Spleen (tissue), 13 donors: ENCODE measurements at places on chromosomes 16 and 17.
A peak's percentile ranks its signal among the peaks of the same experiment; 100 is the strongest.

GRCh38 chr17:44997733-44998520, 29.8 kb upstream of the C1QL1 start:
- DNase-seq = no peak

DNA sequence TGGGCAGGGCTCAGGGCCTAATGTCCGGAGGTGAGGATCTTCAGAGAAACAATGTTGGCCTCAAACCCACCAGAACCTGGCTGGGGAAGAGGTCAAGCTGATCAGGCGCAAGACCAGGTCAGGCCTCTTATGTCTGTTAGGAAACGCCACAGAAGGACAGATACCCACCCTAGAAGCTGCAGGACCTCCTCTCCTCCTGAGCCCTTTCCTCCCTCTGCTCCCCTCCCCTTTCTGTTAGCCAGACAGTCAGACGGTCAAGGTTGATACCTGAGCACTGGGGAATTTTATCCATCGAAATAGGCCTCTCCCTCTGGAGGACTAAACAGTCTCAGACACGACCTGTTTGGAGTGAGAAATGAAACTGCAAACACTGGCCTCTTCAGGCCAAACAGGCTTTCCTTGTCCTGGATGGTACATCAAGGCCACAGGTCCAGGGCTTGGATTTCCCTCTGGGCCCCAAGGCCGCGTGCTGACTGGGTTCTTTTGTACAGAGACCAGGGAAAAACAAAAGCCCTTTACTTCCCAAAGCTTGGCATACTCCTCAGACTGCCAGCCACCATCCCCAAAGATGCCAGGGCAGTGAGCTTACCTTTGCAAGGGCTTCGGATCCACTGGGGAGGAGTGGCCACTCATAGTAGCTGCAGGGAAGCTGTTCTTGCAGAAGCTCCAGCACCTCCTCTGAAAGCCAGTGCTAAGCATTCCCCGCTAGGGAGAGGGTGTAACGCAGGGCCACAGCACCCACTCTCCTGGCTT, 135.8 kb downstream of the CCDC182 start:
- DNase-seq = no peak

DNA sequence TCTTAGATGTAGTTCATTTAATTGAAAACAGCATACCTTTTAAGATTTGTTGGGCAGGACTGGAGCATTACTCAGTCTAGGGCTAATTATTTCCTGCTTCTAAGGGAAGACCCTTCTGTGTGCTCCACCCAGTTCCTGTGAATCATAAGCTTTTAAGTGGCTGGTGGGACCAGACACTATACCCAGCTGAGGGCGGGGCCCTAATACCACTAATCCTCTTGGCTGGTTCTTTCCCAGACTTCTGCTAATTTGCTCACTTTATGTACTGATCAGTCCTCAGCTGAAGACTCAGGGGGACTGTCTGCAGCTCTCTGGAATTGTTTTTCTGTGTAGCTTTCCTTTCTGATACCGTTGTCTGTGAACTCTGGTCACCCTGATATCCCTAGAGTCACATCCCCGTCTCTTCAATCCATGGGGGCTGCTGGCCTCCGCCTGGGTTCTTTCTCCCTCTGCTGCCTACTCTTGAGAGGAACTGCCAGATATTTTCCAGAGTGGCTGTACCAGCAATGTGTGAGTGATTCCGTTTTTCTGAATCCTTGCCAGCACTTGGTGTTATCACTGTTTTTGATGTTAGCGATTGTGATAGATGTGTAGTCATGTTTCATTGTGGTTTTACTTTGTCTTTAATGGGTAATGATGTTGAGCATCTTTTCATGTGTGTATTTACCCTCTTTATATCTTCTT, 35.1 kb downstream of the MFSD11 start:
- no peak for DNase-seq

DNA sequence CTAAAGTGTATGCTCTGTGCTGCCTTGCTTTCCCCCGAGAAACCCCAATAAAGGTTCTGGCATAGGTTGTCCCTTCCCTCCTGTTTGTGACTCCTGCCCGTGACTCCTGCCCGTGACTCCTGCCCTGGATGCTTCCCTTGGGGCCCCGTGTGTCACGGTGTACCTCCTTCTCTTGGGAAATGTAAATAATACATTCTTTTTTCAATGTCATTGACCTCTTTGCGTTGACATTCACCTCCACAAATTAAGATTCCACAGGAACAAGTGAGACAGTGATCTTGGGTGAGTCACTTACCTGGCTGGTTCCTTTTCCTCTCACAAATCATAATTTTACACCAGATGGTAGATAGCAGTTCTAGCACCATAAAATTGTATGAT, 632 bp downstream of the CCL15 start:
- no peak for DNase-seq

DNA sequence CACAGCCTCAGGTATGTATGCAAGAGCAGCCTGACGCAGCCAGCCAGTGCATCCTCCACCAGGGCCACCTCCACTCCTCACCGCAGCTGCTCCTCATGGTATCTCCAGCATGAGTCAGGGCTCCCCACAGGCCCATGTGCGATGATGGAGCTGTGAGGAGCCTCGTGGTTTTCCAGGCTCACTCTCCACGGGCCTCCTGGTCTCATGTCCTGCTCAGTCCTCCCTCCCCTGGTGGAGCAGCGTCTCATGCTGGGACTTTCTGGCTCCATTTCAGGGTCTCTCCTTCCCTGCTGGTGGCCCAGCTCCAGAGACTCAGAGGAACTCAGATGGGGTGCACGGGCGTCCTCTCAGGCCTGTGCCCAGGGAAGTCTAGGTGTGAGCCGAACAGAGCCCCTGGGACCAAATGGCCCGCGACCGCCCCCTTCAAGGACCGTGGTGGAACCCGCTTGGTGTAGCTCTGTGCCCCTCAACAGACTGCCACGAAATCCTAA, 70.4 kb downstream of the METRNL start:
- DNase-seq = peak; percentile 50

- no peak for DNase-seq
Observed at GRCh38 chr16:27286451-27286850, 17.9 kb upstream of the NSMCE1 start.

DNA sequence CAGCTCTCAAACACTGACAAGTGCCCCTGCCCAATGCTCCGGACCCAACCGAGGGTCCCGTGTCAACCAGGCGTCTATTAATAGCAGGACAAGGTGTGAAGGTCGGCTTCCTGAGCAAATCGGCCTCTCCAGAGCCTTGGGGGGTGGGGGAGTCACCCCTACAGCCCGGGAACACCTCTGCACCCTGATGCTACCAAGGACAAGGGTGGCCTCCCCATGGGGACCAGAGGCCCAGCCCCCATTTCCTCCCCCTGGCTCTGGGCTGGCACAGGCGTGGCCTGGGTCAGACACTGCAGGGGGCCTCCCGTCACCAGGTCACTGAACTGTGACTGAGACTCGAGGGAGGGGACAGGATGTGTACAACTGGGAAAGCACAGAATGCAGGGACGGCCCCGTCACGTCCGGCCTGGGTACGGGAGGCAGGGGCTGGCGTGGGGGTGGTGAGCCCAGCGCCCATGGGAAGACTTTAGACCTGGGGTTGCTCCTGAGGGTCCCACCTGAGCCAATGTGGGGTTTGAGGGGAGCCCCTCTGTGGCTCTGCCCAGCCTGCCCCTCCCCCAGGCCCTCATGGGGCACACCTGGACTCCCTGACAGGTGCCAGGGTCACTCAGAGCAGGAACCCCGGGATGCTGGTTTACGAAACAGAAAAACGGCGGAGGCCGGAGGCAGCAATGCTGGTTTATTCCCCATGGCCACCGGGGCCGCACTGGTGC, 579 bp upstream of the CYBA start:
- peak; percentile 98 for DNase-seq

- no peak for DNase-seq
Observed at GRCh38 chr17:37737971-37738370, 6.9 kb downstream of the HNF1B start.

DNA sequence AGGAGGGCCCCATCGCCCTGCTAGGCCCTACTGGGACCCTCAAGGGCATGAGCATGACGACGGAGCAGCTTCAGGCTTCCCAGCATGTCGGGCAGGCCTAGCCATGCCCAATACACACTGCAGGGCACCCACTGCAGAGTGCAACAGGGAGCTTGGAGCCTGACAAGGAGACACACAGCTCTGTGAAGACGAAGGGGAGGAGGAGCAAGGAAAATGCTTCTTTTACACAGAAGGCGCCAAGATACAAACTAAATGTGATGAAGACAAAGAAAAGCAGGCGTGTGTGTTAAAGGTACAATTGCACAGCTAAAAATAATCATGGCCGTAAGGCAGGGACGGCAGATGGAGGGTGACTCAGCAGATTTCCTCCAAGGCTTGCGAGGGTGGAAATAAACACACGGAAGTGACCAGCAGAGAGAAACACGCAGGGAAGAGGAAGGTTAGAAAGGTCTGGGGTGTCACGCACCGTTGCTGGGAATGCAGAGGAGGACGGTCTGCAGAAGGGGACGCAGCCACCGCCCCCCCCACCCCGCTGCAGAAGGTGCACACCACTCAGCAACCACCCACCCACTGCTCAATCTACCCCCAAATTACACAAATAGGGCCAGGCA, 108.5 kb downstream of the ZNF778 start:
- DNase-seq = peak; percentile 85

GRCh38 chr16:85301231-85301630, 189.0 kb upstream of the CIBAR2 start:
- no peak for DNase-seq

DNA sequence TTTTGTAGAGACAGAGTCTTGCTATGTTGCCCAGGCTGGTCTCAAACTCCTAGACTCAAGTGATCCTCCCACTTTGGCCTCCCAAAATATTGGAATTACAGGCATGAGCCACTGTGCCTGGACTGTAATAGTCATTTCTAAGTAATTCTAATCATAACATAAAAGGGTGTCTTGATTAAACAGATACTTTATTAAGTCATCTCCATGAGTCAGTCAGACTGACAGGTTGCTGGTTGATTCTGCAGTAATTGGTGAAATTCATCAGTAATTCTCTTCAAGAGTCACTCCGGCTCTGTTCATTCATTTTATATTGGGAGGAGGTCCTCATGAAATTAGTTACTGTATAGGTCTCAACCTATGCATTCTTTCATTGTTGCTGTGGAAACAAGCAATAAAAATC, 85.6 kb downstream of the SPECC1 start:
- DNase-seq = no peak

DNA sequence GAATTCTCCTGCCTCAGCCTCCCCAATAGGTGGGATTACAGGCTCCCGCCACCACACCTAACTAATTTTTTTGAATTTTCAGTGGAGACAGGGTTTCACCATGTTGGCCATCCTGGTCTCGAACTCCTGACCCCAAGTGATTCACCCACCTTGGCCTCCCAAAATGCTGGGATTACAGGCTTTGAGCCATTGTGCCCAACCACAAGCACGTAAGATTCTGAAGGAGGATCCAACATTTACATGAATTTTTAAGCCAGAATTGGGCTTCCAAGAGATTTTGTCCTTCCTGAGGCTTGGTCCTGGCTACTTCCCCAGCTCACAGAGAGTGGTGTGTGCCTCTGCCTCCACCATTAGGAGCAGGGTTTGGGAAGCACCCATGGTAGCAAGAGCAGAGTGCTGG, 11.1 kb downstream of the G6PC3 start:
- DNase-seq = no peak

GRCh38 chr17:58276423-58276822, 4.3 kb downstream of the MPO start:
- peak; percentile 32 for DNase-seq

- DNase-seq = peak; percentile 39
Observed at GRCh38 chr17:7767405-7768021, 50.0 kb downstream of the DNAH2 start.

GRCh38 chr16:81499576-81500380, 55.2 kb downstream of the CMIP start:
- DNase-seq = peak; percentile 60

DNA sequence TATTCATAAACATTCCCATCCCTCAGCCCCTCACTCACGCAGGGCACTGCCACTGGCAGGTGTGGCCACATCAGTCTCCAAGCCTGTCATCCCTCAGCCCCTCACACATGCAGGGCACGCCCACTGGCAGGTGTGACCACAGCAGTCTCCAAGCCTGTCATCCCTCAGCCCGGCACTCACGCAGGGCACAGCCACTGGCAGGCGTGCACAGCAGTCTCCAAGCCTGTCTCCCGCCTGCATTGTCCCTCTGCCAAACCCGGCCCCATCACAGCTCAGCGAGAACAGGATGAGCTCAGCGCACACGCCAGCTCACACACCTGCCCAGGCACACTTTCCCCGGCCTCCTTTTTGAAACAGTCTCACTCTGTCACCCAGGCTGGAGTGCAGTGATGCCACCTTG, 11.4 kb upstream of the KREMEN2 start:
- DNase-seq = no peak

GRCh38 chr16:52439750-52440149, 107.2 kb downstream of the TOX3 start:
- DNase-seq = no peak

GRCh38 chr17:8140065-8141029, 11.9 kb downstream of the PER1 start:
- DNase-seq = peak; percentile 75

- no peak for DNase-seq
Observed at GRCh38 chr17:19368229-19368628, 5.7 kb upstream of the B9D1 start.

GRCh38 chr16:89407282-89407924, 83.0 kb downstream of the ANKRD11 start:
- peak; percentile 86 for DNase-seq

DNA sequence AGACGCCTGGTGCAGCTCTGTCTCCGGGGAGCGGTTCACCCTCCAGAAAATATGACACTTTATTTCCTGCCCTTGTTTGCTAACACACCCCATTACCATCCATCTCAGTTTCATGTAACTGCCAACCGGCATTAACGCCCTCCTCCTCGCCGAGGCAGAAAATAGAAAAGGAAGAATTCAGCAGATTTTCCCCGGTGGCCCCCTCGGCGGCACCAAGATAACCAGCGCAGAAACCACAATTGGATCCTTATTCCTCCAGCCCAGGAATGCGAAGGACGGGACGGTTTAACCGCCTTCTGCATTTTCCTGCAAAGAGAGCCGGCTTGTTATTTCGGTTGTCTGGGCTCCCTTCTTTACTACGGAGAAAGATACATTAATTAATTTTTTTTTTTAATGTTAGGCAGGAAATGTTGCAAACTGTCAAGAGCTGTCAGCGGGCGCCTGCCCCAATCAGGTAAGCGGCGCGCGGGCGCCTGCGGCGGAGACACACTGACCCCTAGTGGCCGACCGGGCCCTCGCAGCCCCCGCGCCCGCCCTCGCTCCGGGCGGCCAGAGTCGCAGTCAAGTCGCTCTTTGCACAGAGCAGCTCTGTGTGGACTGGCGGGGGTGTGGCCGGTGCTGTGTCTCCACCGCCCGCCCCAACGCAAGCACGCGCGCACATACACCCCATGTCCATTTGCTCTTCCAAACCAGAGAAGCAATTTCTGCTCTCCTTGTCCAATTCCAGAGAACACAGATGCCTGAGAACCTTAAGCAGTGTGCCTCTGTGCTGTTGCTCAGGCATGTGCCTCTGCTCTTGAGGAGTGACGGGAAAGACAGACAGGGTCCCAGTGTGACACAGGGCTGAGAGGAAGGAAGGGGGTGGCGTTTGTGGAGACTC, 53.6 kb downstream of the C17orf67 start:
- peak; percentile 97 for DNase-seq
